Activated CD4-positive, alpha-beta T cell treated with anti-CD3 and anti-CD28 coated beads, Interleukin-2, amount 10 ng/mL, durations not matched to agents 7 days and 5 days (primary cell): ENCODE measurements at places on chromosomes 3 and 15.

- DNase-seq: no peak
Observed at GRCh38 chr15:96274698-96275097, 55.8 kb upstream of the NR2F2 start.

GRCh38 chr3:128355543-128355919, 111.2 kb downstream of the DNAJB8 start:
- no peak for DNase-seq

DNA sequence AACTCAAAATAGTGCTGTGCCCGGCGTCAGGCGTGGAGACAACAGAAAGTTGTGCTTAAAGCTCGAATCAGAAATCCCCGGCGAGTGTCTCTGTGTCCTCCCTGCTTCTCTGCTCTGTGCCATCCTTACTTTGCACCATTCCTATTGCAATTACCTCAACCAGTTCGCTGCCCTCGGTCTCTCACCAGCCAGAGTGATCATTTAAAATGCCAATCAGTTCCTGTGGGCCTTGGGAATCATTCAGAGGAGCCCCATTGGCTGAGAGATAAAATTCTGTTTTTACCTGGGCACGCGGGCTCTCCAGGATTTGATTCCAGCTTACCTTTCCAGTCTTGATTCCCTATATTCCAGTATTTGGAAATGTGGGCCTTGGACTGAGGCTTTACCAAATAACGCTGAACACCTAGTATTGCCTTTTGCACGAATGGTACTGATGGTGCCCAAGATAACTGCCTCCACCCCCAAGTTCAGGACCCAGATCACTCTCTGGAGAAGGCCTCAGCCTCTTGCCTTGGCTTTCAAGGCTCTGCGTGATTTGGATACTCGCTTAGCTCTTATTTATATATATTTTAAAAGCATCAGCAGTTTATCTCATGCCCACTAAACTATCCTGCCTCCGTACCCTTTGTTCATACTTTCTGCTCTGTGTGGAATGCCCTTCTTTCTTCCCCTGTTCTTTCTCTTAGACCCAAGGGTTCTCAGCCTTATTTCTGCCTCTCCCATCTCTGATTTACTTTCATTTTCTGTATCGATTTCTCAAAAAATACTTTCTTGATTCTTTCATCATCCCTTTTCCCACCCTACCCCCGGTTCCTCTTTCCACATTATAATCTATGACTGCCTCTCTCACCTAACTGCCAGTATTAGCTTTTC, 863 bp downstream of the PSMA4 start:
- DNase-seq: peak; percentile 20

DNA sequence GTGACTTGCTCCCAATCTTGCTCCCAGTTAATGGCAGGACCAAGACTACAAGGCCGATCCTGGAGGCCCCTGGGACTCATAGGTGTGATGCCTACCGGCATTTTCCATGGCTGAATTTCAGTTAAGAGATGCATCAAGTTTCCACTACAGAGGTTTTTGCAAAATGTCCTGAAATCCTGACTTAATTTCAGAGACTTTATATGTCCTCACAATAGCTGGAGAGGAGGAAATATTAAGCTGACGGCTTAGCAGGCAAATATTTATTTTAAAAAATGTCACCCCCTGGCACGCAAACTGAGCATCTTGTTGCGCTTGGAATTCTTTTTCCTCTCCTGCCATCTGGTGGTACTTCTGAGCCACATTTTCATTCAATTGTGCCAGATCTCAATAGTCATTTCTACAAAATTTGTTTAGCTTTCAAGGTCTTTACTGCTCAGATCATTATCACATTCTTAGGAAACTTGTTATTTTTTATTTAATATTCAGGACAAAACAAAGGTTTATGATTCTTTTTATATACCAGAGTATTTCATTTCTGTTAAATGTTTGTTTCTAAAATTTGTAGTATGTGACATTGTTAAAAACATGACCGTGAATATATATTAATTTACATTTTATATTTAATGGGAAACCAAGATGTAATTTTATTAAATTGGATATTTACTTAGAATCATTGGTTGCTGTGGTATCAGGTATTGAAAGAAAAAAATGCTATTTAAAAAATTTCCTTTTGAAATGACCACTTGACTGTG, 189.2 kb upstream of the THRB start:
- DNase-seq: no peak

DNA sequence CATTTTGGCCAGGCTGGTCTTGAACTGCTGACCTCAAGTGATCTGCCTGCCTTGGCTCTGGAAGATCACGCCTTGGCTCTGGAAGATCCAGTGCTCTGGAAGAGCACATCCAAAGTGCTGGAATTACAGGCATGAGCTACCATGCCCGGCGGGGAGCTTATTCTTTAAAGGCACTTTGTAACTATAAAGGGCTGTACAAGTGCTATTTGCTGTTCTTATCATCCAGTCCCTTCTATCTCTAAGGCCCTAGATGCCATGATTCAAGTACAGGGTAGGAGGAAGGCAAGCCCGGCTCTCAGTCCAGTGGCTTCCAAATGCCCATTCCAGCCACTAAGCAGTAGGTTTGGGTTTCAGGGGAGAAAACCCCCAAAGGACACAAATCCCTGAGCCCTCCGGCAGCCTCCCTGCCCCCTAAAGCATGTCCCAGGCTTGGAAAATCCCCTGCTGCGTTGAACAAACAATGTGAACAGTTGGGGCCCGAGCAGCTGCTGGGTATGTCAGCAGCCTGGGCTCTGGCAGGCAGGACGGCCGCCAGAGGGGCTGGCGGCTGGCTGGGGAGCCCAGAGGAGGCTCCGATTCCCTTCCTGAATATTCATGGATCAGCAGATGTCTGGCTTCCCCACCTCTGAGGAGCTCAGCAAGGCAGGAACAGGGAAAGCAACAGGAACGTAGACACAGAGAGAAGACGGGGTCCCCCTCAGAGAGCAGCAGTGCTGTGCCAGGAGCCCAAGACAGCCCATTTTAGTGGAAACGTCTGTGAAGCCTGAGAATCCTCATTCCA, 7.7 kb downstream of the IGDCC4 start:
- no peak for DNase-seq

- DNase-seq: no peak
Observed at GRCh38 chr3:159977295-159977694, 11.3 kb upstream of the IL12A start.

- no peak for DNase-seq
Observed at GRCh38 chr3:10518506-10519150, 13.2 kb upstream of the ATP2B2 start.

GRCh38 chr15:25568751-25569150, 129.9 kb upstream of the UBE3A start:
- DNase-seq: no peak
